ENCODE measurements at places on chromosomes 11 and 22. TPM values are rescaled to one million over a fixed set of nuclear protein-coding genes. Genes with fewer than 3 reads are reported as not detected.

GRCh38 chr11:70456921-70457532 is 58.7 kb downstream of the CTTN start:
- DNase-seq, result peak; percentile 17

DNA sequence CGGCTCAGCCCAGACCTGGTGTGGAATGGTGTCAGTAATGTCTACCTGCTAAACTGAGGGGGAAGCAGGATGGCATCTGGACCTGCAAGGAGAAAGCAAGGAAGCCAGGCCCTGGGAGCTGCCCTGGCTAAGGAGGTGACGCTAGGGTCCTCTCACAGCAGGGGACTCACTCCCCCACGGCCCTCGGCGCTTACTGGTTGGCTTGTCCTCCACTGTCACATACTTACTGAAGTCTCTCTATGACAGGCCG is 48.9 kb downstream of the TPBGL start:
- DNase-seq, result no peak

GRCh38 chr11:122663056-122663740 is 7.7 kb downstream of the UBASH3B start:
- DNase-seq, result no peak

DNA sequence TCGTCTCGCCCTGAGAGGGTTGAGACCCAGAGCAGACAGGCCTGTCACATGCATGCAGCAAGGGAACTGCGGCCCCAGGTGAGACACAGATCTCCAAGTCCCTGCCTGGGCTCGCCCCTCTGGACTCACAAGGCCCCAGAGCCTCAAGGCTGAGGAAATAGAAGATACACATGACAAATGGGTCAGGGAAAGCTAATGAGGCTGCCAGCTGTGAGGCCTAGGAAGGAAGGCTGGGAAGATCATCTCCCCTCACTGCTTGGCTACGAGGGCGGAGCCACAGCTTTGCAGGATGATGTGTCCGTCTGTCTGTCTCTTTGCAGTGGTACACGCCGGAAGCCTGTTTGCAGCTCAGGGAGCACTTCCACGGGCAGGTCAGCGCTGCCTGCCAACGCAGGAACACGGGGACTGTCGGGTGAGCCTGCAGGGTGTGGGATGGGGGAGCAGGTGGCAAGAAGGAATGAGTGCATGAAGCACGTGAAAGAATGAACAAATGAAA is 4.5 kb downstream of the RAB36 start:
- DNase-seq, result peak; percentile 78

DNA sequence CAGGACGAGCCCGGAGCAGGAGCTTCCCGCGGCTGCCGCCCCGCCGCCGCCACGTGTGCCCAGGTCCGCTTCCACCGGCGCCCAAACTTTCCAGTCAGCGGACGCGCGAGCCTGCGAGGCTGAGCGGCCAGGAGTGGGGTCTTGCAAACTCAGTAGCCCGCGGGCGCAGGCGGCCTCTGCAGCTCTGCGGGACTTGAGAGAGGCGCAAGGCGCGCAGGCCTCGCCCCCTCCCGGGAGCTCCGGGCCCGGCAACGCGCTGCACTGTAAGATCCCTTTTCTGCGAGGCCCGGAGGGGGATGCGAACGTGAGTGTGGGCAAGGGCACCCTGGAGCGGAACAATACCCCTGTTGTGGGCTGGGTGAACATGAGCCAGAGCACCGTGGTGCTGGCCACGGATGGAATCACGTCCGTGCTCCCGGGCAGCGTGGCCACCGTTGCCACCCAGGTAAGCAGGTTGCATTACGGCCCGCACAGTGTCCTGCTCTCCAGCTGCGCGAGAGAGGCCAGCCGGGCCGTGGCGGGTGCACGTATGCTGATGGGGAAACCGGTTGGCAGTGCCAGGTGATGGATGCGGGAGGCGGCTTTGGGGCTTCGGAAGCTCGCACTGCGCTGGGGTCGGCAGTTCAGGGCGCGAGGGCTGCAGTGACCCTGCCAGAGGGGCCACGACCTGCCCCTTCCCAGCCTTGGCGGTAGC is 2.0 kb downstream of the SLC6A5 start:
- peak; percentile 79 for DNase-seq

DNA sequence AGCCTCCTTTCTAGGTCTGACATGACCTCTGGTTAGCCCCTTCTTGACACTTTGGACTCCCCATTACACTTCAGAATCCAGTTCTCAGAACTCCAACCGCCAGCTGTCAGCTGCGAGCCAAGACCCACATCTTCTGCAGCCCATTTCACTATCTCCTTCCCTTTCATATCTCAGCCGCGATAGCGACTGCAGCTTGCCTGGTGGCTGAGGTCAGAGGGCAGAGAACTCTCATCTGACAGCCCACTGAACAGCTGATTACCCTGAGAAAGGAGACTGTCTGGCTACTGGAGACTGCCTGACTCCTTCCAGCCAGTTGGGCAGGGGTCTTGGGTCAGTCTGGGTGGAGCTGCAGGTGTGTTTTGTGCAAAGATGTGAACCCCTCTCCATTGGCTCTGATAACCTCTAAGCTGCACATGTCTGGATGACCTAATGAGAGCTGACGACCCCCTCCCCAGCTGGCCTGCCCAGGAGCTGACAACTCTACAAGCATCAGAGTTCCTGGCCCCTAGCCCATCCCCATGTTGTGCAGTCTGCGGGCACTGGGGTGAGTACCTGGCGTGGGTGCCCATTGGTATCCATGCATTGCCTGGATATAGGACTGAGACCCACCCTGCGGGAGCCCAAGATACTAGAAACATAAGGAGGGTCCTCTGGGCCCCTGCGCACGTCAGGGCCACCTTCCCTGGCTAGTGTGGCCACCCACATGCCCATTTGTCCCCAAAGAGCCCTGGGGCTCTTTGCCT is 1.1 kb downstream of the CHRM1 start:
- DNase-seq, result peak; percentile 33

DNA sequence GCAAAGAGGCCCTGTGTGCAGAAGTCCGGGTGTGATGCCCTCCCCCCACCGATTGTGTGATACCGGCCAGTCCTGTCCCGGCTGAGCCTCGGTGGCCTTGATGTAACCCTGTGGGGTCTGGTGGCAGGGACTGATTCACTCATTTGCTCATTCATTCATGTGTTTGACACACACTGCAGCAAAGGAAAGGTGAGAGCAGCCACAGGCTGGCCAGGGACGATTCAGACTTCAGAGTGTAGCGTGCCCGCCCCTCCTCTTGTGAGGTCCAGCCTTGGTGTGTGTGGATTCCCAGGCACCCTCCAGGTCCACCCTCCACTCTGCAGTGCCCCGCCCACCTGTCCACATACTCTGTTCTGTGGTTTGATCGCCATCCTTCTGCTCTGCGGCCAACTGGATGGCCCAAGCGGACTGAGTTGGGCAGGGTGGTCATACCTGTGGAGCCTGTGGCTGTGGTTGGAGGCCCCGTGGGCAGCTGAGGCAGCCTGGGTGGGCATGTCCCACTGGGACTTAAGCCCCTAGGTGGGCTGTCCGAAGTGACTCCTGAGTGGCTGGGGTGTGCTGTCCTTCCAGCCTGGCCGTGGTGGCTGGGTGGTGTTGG is 58.0 kb upstream of the CCDC188 start:
- DNase-seq, result no peak

GRCh38 chr11:45322891-45323600 is 36.9 kb upstream of the SYT13 start:
- no peak for DNase-seq

Gene CALCB
- not detected for total RNA-seq

Gene BATF2
- not detected for total RNA-seq

Gene GGTLC3
- total RNA-seq, result not detected
